Caco-2 (cell line): ENCODE measurements at places on chromosomes 5 and 9. TPM values are rescaled to one million over a fixed set of nuclear protein-coding genes. Genes with fewer than 3 reads are reported as not detected.

DNA sequence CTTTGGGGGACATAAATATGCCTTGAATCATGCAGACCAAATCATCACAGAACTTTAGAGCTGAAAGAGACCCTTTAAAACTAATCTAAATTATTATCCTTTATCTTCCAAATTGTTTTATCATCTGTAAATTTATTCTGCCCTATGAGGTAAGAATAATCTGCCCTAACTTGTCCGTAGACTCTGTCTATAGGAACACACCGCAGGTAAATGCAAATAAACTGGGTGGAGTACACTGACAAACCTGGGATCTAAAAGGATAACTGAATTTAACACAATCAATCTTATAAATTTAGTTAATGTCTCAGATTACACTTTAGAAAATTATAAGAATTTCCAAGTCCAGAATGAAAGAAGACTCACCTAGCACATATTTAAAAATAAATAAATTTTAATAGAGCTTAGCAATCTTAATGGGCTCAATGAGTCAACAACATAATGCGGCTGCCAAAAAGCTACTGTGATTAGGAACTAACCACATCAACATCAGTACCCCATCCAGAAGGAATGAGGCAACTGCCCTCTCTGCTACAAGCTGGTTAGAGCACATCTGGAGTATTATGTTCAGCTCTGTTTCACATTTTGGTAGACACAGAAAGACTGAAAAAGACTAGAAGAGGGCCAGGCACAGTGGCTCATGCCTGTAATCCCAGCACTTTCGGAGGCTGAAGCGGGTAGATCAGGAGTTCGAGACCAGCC, 5.6 kb downstream of the MEGF9 start:
- DNase-seq, result no peak

- no peak for DNase-seq
These were observed 116.9 kb upstream of the SMC2 start for GRCh38 chr9:103977163-103977562.

The SHISAL2B gene
- not detected in 2 replicates for total RNA-seq

- no peak for DNase-seq
These were observed 360.0 kb upstream of the ZNF462 start for GRCh38 chr9:106502930-106503329.

DNA sequence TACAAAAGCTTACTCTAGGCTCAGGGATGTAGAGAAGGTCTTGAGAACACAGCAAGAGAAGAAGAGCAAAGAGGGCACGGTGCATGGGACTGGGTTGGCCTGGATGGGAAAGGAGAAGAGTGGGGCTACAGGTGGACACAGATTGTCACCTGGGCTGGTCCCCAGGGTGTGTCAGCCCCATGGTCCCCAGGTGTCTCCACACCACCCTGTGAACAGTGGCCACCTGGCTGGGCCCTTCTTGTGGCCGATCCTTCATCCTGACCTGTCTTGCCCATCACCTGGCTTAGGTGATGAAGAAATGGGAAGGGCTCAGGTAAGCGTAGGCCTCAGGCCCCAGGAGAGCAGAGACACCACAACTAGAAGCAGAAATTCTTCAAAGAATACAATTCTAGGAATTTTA, 188.9 kb downstream of the TENT4A start:
- no peak for DNase-seq

GRCh38 chr9:33249087-33249658, 9.2 kb downstream of the SPINK4 start:
- DNase-seq, result no peak

The ROPN1L gene
- total RNA-seq, result 0.48 and 0.58 TPM in 2 replicates

The ENDOG gene
- 25.9 and 30.0 TPM in 2 replicates for total RNA-seq

- no peak for DNase-seq
These were observed 302.6 kb downstream of the KIF4B start for GRCh38 chr5:155316070-155316714.

- no peak for DNase-seq
These were observed 320.1 kb downstream of the ADGRV1 start for GRCh38 chr5:90878549-90879196.

The INSL6 gene
- total RNA-seq, result not detected in 2 replicates

The OR1J2 gene
- not detected in 2 replicates for total RNA-seq

DNA sequence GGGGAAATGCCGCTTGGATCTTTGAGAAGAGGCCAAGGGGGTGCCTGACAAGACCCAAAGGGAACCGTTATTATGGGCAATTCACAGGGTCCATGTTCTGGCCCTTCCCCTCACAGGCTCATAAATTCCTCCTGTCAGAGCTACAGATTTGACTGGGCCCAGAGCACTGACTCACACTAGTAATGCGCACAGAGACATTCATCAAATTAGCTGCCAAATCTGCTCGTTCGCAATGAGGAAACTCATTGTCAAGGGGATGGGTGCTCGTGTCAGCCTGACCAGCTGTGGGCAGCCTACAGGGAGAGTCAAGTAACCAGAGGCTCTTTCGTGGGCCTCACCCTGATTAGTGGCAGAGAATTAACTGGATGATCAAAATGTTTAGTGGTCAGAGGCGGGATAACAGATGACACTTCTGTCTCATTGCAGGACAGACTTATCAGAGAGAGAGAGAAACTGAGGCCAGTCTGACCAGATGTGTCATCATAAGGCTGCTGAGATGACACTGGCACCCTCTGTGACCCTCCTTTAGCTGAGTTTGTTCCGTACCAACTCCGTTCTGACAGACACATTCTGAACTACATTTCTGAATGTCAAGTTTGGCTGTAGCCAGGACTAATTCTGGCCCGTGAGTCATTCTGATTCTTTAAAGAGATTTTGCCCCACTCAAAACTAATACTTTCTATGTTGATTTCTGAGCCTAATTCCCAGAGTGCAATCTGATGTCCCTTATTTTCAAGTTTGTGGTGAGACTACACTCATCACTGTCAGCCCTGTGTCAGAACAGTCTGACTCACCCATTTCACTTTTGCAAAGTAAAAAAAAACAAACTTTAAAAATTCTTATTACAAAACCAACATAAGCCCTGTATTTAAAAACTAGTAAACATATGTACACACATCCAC, 377.1 kb downstream of the ACTL7B start:
- DNase-seq, result no peak

The SCGB3A2 gene
- not detected in 2 replicates for total RNA-seq

GRCh38 chr9:8133606-8134005, 334.0 kb upstream of the DMAC1 start:
- DNase-seq, result no peak

The MLANA gene
- total RNA-seq, result not detected in 2 replicates

- DNase-seq, result no peak
These were observed 4.1 kb downstream of the SUB1 start for GRCh38 chr5:32589416-32589815.

DNA sequence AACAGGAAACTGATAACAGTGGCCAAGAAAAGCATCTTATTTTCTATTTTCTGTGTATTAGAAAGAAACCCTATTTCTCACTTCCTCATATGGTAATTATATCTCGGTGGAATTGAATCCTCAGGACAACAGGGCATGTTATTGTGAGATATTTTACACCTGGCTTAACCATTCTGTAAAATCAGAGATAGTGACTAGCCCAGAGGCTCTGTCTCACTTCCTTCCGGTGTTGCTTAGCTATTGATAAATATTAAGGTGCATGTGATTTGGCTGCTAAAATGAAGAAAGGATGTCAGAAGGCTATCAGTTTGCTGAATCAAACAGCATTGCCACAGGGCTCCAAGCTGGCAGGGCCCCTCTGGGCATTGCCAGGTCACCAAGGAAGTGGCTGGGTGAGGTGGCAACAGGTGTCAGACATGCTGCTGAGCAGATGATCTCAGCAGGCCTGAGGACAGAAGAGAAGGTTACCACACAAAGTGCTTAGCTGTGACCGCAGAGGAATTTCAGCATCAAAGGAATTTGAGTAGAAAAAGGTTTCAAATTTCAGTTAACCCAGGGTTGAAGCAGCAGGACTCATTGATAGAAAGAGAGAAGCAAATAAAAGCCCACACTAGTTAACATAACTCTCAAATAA, 330.7 kb downstream of the PDE4D start:
- peak; percentile 30 for DNase-seq

GRCh38 chr9:129225815-129226214, 47.8 kb upstream of the IER5L start:
- peak; percentile 82 for DNase-seq

The SPAG8 gene
- 0.19 and 0.29 TPM in 2 replicates for total RNA-seq

DNA sequence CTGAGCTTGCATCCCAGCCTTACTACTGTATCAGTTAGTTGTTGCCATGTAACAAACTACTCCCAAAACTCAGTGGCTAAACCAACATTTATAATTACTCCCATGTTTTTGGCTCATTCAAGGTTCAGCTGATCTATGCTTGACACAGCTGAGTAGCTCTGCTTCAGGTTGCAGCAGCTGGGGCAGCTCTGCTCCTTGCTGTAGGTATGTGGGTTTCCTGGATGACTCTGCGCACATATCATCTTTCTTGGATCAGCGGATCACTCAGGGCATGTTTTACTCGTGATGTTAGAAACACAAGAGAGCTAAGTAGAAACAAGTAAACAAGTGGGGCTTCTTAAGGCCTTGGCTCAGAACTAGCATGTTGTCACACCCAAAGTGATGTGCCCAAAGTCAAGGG, 15.1 kb downstream of the TEK start:
- no peak for DNase-seq

- DNase-seq, result no peak
These were observed 463.2 kb upstream of the ADAMTS16 start for GRCh38 chr5:4676934-4677333.
